Hematopoietic multipotent progenitor cell treated with erythropoietin and hydrocortisone succinate and interleukin-3 and kit ligand, for 8 days (in vitro differentiated cells): ENCODE measurements at places on chromosomes 1 and 21.

DNA sequence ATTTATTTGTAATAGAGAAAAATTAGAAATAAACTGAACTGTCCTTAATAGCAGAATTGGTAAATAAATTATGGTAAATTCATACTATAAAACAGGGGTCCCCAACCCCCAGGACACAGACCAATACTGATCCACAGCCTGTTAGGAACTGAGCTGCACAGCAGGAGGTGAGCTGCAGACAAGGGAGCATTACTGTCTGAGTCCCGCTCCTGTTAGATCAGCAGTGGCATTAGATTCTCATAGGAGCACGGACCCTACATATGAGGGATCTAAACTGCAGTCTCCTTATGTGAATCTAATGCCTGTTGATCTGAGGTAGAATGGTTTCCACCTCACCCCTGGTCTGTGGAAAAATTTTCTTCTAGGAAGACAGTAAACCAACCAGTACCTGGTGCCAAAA lies 7.5 kb downstream of the WDR47 start:
- no peak for DNase-seq

- peak; percentile 69 for DNase-seq
Observed at GRCh38 chr1:51421964-51422363, 91.6 kb upstream of the TTC39A start.

GRCh38 chr1:15685820-15686219 lies 1.7 kb downstream of the PLEKHM2 start:
- DNase-seq = no peak

DNA sequence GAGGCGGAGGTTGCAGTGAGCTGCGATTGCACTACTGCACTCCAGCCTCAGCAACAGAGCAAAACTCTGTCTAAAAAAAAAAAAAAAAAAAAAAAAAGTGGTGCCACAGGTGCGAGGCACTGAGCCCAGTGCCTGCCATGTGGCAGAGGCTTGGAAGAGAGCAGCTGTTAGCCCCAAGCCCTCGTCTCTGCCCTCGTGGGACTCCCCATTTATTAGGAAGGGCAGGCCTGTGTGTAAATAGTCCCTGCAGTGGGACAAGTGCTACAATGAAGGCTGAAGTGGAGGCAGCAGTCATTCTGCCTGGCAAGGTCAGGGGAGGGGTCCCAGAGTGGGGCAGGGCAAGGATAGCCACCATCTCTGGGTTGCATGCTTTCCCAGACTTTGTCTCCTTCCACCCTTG lies 6.5 kb downstream of the RPS6KA1 start:
- DNase-seq = no peak

- no peak for DNase-seq
Observed at GRCh38 chr1:100879422-100879821, 15.2 kb downstream of the EXTL2 start.

- no peak for DNase-seq
Observed at GRCh38 chr1:99645203-99645602, 710 bp upstream of the PALMD start.

DNA sequence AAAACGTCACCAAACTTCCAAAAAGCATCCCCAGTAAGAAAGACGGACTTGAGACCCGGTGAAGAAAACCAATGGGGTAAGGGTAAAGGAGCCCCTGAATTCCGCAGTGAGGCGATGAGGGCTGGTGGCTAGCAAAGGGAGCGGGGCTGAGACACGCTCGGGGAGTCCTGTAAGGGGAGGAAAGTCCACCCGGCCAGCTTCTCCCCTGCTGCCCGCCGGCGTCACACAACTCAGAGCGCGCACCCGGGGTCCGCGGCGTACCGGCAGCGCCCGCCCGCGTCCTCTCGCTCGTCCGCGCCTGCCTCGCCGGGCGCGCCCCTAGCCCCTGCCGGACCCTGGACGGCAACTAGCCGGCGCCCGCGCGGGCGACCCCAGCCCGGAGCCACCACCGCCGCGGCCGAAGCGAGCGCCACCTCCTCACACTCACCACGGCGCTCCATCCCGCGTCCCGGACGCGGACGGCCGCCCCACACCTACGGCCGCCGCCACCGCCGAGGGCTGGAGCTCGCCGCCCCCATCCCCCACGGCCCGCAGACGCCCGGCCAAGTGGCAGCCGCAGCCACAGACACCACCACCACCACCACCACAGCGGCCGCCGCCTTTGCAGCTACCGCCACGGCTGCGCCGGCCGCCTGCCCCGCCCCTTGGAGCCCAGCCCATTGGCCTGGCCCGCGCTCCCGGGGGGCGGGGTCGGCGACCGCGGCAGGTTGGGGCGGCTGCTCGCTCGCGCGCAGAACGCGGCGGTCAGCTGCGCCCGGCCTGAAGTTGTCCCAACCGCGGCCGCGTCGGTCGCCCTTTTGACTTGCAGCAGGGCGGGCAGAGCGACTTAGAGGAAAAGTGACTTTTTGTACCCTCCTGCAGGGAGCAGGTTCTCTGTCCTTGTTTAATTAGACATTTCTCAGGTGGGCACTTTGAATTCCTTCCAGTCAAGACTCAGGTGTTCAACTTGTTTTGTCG lies 10.0 kb upstream of the ARHGAP29 start:
- DNase-seq = peak; percentile 35

DNA sequence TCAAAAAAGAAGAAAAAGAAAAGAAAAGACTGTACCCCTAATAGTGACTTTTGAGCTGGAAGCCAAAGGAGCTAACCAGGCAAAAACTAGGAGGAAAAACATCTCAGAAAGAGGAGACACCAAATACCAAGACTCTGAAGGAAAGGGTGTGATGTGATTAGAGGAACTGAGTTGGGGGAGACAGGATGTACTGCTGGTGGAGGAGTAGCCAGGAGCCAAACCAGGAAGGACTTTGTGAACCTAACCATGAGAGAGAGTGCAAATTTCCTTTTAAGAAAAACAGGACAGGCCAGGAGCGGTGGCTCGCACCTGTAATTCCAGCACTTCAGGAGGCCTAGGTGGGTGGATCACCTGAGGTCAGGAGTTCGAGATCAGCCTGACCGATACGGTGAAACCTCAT lies 4.1 kb upstream of the RBP7 start:
- DNase-seq = no peak

DNA sequence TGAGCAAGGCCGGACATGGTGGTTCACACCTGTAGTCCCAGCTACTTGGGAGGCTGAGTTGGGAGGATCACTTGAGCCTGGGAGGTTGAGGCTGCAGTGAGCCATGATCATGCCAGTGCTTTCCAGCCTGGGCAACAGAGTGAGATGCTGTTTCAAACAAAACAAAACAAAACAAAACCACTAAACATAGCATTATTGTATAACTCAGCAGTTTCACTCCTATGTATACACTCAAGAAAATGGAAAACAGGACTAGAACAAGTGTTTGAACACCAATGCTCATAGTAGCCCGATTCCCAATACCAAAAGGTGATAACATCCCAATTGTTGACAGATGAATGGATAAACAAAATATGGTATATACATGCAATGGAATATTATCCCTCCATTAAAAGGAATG lies 1.3 kb upstream of the SPATA21 start:
- DNase-seq = no peak

GRCh38 chr21:35149698-35150097 lies 100.6 kb upstream of the RUNX1 start:
- no peak for DNase-seq

DNA sequence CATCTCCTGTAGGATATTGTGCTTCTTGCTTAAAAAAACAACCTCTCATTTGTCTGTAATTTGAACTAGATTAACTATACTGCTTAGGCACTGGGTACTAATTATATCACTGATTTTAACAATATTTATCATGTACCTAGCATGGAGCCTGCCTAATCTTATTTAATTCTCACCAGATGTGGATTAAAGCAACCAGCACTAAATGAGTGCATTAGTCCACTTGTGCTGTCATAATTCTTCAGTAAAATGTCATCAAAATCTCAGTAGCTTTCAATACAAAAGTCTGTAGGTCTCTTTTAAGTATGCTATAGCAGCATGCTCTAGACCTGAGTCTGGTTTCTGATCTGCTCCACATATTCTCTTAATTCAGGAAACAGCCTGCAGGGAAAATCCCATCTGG lies 368.1 kb downstream of the NCAM2 start:
- DNase-seq = no peak

- no peak for DNase-seq
Observed at GRCh38 chr1:214472364-214472763, 79.0 kb downstream of the PTPN14 start.

- no peak for DNase-seq
Observed at GRCh38 chr1:236882678-236883077, 87.6 kb downstream of the MTR start.

DNA sequence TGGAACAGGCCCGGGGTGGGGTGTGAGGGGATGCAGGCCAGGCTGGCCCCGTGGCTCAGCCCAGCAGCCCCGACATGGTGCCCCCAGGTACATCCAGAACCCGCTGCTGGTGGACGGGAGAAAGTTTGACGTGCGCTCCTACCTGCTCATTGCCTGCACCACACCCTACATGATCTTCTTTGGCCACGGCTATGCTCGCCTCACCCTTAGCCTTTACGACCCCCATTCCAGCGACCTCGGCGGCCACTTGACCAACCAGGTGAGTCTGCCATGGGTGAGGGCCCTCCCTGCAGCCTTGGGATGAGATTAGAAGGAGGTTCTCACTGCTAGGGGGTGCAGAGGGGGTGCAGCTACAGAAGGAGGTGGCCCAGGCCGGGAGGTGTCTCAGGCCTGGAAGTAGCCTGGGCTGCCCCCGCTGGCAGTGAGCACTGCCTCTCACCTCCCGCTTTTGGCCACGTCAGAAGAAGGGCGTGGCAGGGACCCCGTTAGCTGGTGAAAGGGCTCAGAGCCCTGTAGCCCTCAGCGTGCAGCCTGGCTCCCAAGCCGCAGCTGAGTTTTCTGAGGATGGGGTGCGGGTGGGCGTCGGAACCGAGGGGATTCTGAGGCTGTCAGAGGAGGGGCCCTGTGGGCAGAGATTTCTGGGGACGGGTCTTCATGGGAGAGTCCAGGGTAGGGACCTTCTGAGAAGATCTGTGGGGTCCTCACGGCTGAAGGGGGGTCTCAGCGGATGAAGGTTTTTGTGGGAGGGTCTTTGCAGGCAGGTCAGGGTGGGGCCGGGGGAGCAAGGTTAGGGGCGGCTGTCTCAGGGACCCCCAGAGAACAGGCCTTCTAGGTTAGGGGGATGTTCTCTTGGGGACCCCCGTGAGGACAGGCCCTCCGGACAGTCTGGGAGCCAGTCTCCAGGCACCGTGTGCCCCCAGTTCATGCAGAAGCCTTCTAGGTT lies 10.4 kb downstream of the TTLL10 start:
- no peak for DNase-seq
